Suppressor macrophage treated with lipopolysaccharide for 1 hour (primary cell): ENCODE measurements at places on chromosomes 6 and 20.
A peak's percentile ranks its signal among the peaks of the same experiment; 100 is the strongest.

DNA sequence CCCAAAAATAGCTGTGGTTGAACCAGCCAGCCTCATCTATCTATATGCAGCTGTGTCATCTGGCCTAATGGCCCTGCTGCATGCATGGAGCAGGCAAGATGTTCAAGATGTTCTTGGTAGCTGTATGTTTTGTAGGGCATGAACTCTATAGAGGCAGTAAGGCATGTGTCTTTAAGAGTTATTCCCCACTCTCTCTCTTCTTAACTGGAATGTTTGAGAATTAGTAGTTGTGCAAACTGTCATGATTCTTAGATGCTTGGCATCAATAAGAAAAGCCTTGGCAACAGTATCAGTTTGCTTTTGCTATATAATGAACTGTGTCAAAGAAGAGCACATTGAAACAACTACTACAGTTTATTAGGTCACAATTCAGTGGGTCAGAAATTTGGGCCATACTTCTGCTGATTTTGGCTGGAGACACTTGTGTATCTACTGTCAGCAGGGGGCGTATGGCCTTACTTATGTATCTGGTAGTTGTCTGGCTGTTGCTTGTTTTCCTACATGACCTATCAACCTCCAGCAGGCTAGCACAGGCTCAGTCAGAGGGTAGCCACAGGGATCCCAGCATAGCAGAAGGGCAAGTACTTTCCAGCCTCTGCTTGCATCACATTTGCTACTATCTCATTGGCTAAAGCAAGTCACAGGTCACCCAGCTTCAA lies 56.1 kb upstream of the LAMP5 start:
- DNase-seq, result peak; percentile 85

DNA sequence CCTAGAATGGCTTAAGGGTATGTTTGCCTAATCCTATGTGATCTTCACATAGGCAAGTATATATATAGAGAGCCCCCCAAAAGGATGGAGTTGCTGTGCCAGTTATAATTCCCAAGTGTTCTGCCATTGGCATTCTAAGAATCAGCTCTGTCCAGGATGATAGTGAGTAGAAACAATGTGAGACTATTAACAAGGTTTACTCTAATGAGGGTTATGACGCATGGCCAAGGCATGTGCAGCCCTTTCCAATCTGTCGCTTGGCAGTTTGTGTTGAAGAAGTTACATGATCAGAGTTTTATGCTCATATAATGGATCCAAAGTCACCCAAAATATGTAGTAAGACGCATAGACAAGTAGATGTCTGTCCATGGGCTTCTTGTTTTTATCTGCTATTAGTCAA lies 33.6 kb downstream of the VGLL2 start:
- DNase-seq, result no peak

DNA sequence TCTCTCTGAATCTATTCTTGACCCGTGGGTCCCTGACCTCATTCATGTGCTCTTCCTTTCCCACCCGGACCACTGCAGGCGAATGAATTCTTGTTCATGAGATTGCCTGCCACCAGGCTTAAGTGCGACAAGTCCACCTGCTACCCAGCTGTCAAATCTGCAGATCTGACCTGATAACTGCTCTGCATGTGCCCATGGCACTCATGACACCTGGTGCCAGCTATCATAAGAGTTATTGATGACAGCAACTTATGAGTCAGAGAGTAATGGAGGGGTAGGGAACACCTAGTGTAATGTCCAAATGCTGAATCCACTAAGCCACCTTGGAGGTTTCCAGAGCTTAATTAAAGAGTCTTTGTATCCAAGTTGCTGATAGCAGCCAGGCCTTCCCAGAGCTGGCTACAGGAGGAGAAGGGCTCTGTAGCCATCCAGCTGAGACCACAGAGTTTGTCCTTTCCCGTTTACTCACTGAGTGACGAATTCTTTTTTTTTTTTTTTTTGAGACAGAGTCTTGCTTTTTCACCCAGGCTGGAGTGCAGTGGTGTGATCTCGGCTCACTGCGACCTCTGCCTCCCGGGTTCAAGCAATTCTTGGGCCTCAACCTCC lies 17.4 kb downstream of the SHLD1 start:
- DNase-seq, result no peak

DNA sequence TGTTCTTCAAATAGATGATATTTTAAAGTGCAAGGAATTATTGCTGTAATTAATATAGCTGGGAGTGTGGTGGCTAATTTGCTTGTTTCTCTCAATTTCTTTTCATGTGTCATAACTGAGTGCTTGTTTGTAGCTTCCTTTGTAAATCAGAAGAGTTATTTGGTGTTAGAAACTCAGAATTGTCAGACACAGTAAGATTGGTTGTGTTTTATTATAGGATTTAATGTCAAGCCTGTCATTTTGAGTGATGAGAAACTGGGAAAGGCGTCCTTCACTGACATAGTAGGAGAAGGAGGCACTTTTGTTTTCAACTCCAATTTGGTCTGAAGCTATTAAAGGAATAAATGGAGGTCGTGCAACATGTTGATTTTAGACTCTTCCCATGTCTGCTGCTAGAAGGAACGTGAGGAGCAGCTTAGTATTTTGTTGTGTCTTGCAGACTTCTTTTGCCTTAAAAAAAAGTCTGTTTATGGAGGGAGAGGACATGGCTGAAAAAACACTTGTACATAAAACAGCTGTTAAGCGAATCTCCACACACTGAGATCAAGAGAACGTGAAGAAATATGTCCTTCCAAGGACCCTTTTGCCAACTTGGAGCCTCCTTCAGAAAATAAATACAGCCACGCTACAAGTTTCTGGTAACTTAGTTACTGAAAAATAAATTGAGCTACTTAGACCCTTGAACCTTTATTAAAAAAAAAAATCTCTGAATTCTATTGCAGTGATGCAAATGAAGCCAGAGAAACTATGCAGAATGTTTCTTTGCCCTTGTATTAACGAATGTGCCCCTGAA lies 59.5 kb downstream of the BMP6 start:
- no peak for DNase-seq

DNA sequence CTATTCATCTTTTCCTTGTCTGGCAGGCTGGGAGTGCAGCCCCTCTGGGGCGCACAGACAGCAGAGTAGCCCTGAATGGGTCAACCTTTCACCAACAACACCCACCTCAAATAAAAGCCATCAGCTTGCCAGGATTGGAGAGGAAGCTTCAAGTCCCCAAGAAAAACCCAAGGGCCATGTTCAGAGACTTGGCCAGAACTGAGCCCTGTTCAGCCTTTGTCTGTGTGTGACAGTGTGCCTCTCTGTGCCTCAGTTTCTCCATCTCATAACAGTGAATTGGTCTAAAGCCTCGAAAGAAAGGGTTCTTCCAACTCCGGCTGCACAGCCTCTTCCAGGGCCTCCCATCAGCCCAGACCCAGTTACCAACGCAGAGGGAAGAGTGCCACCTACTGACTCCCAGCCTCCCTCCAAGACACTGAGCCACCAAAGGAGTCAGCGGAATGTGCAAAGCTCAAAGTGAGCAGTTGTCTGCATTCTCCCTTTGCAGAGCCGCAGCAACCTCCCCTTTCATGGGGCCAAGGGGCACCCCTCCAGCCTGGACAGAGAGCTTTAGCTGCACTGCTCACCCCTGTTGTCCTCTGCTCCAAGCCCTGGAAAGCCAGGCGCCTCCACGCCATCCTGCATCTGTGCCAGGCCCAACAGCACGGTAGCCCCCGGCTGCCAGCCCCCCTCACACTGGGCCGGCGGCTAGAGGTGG lies 82.7 kb upstream of the TOP1 start:
- peak; percentile 79 for DNase-seq

- DNase-seq, result peak; percentile 24
Measured at GRCh38 chr6:30849903-30850651, 34.2 kb upstream of the DDR1 start.

DNA sequence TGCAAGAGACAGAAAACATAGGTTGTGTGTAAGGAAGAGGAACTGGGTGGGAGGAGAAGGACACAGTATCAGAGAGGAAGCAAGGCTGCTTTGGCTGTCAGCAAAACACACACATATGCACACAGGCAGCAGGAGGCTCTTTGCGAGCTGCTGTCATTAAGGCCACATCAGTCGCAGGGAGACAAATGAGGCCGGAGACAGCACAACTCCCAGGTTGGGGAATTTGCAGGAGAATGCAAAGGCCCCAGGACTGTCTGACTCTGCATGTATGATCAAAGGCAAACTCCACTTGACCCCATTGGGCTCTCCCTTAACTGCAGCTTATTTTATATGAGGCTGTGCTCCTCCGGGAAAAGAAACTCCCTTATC lies 35.3 kb downstream of the METTL24 start:
- DNase-seq, result peak; percentile 39

DNA sequence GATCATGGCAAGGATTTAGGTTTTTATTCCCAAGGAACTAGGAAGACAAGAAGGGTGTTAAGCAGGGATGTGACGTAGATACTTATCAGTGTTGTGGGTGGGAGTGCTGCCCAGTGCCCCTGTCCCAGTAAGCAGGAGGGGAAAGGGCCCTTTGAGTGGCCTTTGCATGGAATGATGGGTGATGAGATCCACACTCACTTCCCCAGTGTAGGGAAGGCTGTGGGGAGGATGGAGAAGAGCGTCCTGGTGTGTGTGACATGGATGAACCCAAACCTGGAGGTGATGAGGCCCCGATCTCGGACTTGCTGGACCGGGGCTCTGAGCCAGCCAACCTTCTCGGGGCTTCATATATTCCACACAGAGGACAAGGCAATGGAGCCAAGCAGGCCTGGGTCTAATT lies 610.9 kb downstream of the CDH26 start:
- DNase-seq, result no peak

GRCh38 chr6:1271071-1271763 lies 40.7 kb upstream of the FOXQ1 start:
- DNase-seq, result no peak

DNA sequence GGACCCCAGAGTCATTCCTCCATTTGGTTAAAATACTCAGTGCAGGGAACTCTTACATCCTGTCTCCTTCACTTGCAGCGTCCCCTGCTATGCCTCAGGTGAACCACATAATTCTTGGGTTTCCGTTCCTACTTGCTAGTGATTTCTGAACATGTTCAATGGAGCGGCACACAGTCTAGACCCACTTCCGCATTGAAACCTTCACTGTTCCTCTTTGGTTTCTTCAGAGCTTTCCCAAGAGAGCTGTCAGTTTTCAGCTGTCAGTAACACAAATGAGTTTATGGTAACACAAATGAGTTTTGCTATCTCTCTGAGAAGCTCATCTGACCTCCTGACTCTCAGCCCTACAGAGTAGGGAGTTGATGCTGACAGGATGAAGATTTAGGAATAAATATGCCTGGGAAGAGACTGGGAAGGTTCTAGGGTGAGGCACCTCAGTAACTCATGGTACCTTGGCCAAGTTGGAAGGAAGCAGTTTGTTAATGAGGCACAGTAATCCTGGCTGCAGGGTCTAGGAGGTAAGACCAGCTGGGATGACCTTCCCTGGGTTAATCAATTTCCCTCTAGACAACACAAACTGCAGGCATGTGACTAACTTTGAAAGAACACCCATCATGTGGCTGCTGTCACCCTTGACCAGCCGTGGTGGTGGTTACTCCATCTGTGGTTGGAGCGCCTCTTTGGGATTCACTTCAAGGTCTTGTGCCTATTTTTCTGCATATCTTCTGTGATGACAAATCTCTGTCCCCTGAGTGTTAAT lies 5.4 kb downstream of the SYS1 start:
- DNase-seq, result peak; percentile 69

- no peak for DNase-seq
Measured at GRCh38 chr6:113184736-113185135, 672.4 kb upstream of the MARCKS start.

GRCh38 chr6:142374965-142375733 lies 73.3 kb downstream of the ADGRG6 start:
- no peak for DNase-seq
